Stimulated activated CD4-positive, alpha-beta T cell treated with anti-CD3 and anti-CD28 coated beads, Interleukin-2, amount 100 ng/mL, for 48 hours (primary cell): ENCODE measurements at places on chromosomes 4 and X.

- no peak for DNase-seq
Measured at GRCh38 chr4:171464499-171464898, 348.7 kb upstream of the GALNTL6 start.

DNA sequence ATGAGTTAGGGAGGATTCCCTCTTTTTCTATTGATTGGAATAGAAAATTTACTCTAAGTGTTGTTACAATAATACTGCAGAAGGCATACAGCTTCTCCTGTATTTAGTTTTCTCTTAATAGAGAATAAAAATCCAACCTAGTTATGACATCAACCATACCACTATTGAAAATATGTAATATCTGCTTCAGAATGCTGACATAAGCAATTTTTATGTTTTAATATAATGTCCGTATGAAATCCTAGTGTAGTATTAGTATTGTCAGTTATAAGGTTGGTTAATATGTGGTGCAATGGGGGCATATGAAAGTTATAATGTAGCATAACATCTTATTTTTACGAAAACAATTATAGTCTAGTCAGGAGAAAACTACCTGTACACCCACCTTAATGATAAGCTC is 68.2 kb downstream of the HEPH start:
- no peak for DNase-seq

DNA sequence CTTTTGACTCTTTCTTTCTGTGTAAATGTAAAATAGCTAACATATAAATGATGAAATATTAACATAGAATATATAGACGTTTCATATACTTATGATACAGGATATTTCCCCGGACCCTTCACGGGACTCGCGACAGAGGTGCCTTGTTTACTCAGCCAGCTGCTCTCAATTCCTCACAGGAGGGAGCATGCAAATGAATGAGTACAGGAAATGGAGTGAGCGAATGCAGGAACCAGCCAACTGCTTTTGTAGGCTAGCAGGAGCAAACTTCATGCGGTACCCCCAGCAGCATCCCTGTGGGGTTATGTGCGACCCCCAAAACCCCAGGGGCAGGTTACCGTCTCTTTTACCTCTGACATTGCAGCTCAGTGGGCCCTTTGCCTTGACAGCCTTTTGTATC is 110.3 kb upstream of the PDHA2 start:
- no peak for DNase-seq

DNA sequence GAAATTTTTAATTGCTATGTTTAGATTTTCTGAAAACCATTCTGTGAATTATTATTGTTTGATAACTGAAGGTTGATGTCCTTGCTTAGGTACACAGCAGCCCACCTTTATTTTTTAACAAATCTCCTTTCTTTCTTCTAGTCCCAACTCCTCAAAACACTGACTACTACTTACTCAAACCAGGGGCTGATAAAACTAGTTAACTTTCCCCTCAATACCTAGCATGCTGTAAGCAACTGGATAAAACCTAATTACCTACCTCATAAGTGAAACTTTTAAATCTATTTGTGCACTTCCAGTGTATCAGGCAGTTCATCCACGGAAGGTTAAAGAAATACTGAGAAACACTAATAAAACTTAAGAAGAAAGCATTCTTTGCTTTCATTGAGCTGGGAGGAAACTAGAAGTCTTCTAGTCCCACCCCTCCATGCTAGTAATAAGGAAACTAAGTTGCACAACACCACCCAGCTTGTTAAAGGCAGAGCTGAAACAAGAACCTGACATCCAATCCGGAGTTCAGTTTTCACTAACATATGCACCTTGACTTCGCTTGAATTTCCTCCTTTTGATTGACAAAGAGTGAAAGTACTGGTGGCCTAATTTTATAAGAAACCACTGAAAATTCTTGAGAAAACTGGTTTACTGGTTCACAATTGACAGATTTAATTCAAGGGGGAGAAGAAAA is 180.2 kb upstream of the TET2 start:
- DNase-seq, result no peak

- DNase-seq, result no peak
Measured at GRCh38 chr4:125765941-125766340, 451.2 kb downstream of the FAT4 start.

DNA sequence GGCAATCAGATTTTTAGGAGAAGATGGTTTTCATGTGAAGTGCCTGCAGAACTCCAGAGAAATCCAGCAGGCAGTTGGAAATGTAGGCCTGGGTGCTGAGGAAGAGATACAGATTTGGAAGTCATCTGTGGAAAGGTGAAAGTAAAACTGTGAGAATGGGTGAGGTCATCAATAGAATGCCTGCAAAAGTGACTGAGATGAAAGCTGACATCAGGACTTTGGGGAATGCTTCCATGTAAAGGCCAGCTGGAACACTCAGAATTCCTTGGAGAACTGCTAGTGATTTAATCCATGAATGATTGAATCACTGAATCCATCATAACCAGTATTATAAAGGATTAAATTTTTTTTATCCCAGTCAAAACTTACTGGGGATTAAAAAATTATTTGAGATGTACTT is 124.5 kb upstream of the GIMD1 start:
- DNase-seq, result no peak

DNA sequence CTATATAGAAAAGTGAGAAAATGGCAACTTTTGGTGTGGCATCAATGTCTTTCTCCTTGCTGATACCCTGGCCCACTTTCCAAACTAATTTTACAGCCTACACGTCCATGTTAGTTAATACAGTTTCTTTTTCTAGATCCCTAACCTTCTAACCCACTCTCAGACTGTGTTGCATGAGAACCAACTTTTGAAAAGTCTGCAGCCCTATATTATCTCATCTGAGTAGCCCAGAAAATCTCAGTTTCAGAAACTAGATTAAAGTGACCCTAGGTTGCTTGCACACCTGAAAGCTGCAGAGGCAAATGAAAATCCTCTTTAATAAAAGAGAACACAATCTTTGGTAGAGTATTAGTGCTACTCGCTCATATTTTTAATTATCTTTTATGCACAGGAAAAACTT is 371.6 kb upstream of the EMCN start:
- DNase-seq, result no peak

DNA sequence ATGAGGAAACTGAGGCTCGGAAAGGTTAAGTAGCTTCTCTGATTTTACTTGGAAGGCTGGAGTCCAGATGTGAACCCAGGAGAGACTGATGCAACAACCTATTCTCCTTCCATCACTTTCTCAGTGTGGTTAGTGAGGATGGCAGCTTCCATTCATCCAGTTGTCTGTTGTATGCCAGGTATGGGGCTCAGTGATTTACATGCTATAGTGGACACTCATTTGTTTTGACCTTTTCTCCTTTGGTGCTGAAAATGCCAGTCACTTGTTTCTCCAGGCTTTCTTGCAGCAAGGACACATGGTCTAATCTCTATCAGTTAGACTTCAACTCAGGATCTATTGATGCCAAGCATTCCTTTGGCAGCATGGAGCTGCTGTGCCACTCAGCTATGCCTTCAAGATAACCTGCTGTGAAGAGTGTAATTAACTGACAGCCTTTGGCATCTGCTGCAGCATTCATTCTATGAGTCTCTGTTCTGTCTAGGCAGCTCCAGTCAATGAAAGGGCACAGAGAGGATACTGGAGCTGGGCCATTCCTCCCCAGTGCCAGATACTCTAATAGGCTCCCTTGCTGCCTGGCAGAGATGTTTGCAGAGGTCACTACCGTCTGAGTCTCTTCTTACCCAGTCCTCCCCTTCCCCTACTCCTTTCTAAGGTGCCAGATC is 11.0 kb upstream of the CWH43 start:
- no peak for DNase-seq

GRCh38 chr4:121594796-121595526 is 101.8 kb downstream of the ANXA5 start:
- no peak for DNase-seq

DNA sequence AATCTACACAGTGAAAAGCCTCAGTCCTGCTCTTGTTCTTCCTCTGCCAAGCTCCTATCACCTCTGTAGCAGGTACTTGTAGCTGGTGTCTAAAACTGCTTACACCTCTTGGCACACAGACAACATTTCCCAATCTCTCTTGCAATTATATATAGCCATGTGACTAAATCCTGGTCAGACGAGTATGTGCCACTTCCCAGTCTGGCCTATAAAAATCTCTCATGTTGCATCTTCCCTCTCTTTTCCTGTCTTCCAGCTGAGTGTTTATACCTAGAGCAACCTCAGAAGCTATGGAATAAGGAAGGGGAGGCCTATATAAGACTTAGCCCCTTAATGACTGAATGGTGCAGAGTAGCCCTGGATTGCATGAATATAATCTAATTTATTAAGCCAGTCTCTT is 105.8 kb downstream of the RNF150 start:
- no peak for DNase-seq

GRCh38 chr4:99438405-99438780 is 3.3 kb upstream of the ADH7 start:
- no peak for DNase-seq

DNA sequence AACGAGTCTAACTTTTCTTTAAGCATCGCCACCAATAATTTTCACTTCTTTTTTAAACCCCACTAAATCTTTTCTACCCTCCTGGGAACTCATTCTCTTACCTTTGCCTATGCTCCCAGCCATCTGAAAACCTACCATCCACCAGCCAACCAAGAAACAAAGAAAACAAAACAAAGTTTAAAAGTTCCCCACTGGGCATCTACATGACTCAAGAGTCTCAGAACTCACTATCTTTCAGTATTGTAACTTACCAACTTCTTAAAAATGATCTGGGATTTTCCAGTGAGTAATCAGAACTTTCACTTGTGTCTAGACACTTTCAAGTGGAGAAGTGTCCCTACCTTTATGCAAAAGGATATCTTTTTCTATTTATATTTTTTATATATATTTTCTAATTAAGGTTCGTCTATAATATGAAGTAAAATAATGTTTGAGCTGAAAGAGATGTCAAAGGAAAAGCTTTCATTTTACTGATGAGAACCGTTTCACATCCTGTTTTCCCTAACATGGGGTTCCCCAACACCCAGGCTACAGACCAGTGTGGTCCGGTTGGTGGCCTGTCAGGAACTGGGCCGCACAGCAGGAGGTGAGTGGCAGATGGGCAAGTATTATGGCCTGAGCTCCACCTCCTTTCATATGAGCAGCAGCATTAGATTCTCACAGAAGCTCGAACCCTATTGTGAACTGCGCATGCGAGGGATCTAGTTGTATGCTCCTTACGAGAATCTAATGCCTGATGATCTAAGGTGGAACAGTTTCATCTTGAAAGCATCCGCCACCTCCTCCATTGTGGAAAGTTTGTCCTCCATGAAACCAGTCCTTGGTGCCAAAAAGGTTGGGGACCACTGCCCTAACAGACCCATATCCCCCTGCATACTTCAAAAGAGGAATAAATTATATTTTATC is 9.8 kb upstream of the TIGD2 start:
- DNase-seq, result no peak

DNA sequence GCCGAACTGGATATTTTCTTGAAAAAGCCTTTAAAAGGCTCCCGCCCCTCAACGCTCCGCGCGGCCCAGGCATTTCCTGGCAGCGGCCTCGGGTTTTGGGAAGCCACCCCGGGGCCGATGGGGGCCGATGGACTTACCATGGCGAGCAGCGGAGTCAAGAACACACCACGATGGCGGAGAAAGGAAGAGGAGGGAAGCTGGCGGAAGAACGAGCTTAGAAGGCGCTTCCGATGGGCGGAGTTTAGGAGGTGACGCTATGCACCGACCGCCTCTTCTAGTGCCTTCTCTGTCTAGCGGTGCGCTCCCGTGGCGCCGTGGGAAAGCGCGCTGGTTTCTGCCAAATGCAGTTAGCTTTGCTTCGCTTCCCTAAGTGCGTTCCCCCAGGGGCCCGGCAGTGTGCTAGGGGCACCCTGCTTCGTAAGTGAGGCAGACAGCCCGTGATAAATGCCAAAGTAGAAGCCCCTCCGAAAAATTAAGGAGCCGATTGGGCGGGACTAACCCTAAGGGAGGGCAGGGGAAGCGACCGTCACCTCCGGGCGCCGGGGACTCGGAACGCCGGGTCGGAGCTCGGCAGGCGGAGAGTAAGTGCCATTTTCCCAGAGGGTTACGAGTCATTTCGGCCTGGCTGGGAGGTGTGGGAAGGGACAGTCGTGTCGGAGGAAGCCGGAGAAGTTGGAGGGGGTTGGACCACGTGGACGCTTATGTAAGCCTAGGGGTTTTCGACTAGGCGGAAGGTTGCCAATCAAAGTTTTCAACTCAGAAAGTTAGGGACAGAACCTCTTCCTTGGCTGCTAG is at the start of gene RPL39:
TSS of gene RPL39 (minus strand) at position 194 of the 795 bp plus-strand sequence. CDS start at position 140, 54 bp downstream.
- peak; percentile 55 for DNase-seq

DNA sequence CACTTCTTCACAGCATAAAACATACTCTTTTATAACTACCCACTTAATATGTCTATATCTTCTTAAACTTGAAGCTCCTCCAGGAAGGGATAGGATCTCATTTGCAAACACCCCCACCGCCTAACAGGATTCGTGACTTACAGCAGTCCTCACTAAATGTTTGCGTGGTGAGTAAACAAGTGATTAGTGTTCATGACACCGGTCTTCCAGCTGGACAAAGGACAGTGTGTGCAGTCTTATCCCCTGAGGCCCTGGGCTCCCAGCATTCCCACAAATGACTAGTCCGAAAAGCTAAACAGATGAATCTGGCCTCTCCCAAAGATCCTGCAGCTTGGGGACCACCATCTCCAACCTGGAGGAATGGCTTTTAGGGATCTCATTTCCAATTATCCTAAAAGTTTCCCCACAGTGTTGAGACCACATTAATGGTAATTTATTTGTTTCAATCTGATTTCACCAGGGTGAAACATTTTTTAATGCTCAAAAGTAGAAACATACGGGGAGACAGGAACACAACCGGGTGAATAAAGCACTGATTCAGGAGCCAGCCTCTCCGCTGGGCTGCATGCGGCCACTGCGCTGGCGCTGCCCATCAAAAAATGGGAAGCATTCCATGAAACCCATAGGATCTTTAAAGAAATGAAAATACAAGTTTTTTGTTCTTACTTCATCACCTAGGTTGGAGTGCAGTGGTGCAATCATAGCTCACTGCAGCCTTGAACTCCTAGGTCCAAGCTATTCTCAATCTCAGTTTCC is 69.2 kb downstream of the HADH start:
- no peak for DNase-seq

GRCh38 chr4:73001885-73002284 is 67.6 kb downstream of the COX18 start:
- DNase-seq, result no peak

DNA sequence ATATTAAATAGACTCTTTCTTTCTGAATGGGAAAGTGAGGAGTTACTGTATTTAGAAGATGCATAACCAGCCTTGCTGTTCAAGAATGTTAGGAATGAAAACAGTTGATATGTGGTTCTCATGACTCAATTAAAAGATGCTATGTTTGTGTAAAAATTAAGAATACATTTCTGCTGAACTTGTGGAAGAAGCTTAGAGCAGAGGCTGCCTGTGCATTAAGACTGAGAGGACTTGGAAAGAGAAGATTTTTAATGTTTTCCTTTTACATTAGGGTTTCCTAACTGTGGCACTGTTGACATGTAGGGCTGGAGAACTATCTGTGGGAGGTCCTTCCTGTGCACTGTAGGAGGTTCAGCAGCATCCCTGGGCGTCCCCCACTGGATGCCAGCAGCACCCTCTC is 137.7 kb downstream of the GPR143 start:
- DNase-seq, result no peak

- no peak for DNase-seq
Measured at GRCh38 chr4:54230484-54231418, 1.7 kb downstream of the PDGFRA start.
